ENCODE measurements at places on chromosomes 2 and 18.

- DNase-seq, result no peak
Measured at GRCh38 chr2:24509840-24510239, 18.8 kb downstream of the NCOA1 start.

- no peak for DNase-seq
Measured at GRCh38 chr2:69138247-69138772, 125.3 kb downstream of the ANTXR1 start.

DNA sequence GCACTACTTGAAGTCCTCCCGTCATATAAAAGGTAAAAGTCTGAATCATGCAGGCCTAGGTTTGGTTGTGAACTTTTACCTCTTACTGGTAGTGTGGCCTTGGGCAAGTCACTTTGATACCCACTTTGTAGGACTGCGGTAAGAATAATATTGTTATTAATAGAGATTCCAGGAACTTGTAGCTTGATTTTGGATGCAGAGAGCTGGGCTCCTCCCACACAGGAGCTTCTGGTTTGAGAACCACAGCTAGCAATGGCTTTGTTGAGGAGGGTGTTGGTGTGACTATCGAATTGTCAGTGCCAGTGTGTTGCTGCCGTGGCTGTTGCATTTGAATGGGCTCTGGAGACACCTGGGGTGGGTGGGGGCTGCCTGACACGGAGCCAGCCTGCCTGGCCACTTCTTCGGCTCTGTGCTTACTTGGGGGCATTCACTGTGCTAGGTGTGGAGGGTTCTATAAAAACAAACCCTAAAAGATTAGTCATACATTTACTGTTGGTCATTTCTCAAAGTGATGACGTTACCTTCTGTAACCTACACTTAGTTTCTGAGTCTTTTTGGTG is 38.5 kb downstream of the ASAP2 start:
- DNase-seq, result no peak

DNA sequence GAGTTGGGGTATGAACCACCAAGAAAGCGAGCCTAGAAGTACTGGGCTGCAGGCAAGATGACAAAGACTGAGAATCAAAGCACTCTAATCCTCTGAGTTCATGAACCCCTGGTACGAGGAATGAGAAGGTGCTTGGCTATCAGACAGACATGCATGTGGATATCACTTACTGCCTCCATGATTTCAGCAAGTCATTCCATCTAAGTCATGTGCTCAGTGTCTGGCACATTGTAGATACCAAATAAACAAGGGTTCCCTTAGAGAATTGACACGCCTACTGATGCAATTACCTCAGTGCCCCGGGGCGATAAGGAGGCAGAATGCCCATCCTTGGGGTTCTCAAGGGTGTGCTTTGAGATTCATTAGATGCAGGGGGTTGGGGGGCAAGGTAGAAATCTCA is 125.6 kb upstream of the PKDCC start:
- no peak for DNase-seq

DNA sequence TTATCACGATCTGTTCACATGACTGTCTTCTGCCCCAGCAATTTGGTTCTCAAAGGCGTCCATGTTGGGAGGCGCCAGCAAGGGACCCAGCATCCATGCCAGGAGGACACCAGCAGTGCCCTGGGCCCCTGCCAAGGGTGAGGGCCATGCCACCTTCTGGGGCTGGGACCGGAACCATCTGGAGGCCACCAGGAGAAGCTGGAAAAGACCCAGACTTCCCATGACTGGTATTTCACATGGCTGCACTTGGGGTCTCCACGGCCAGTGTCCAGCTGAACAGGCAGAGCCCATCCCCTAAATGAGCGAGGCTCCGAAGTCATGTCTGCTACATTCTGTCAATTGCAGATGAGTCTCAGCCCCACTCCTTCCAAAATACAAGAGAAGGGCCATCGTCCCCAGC is 306.8 kb upstream of the HS6ST1 start:
- no peak for DNase-seq

Measured in naive thymus-derived CD4-positive, alpha-beta T cell (primary cell).